ENCODE measurements at places on chromosomes 7 and 10. TPM values are rescaled to one million over a fixed set of nuclear protein-coding genes. Genes with fewer than 3 reads are reported as not detected.
A peak's percentile ranks its signal among the peaks of the same experiment; 100 is the strongest.

The MYPN gene
- total RNA-seq = not detected

The ACSM6 gene
- not detected for total RNA-seq

DNA sequence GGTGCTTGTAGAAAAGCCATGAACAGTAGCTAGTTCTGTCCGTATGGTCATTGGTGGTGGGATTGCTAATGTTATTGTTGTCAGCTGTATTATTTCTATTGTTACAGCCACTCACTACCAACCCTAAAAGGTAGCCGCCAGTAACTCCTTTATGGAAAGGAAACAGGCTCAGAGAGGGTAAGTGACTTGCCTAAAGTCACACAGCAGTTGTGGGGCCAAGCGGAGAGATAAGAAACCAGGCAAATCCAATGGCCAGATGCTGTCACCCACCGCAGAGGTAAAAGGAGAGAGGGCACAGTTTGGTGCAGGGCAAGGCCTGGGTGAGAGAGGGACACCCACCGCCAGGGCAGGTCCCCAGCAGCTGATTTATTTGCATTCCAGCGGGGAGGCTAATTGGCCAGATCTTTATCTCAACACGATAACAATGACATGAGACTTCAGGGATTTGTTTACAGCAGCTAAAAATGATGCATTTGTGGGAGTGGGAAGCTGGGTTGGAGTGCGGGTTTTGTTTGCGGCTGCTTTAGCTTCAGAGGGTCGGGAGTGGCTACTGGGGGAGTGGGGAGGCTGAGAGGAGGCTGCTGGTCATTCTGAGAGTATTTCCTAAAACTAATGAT is 8.6 kb upstream of the NKX2-3 start:
- DNase-seq = peak; percentile 74
- peaks cover 24% of the 10 kb centered on the region for H3K4me1 ChIP-seq
- peak overlapping the region; percentile 80 for H3K4me3 ChIP-seq
- H3K27ac ChIP-seq = no peak overlapping the region
- H3K27me3 ChIP-seq = peaks cover 100% of the 10 kb centered on the region
- no peaks in the 10 kb centered on the region for H3K36me3 ChIP-seq

DNA sequence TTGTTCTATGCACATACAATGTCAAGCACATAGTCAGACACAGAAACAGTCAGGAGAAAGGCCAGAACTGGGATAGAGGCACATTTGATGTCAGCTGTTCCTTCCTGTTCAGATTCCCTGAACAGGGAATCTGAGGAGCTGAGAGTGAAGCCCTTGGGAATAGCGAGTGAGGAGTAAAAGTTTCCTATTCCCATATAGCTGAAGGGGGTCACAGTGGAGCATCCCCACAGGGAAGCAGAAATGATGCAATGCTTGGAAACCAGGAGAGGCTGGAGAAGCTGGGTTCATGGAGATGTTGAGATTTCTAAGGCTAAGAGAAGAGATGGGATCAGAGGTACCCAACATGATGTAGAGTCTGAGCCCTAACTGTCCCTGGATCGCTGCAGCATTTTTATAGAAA is 11.3 kb upstream of the PRXL2A start:
- H3K27ac ChIP-seq = no peak overlapping the region
- H3K27me3 ChIP-seq = no peaks in the 10 kb centered on the region
- DNase-seq = no peak
- no peak overlapping the region for H3K4me3 ChIP-seq

DNA sequence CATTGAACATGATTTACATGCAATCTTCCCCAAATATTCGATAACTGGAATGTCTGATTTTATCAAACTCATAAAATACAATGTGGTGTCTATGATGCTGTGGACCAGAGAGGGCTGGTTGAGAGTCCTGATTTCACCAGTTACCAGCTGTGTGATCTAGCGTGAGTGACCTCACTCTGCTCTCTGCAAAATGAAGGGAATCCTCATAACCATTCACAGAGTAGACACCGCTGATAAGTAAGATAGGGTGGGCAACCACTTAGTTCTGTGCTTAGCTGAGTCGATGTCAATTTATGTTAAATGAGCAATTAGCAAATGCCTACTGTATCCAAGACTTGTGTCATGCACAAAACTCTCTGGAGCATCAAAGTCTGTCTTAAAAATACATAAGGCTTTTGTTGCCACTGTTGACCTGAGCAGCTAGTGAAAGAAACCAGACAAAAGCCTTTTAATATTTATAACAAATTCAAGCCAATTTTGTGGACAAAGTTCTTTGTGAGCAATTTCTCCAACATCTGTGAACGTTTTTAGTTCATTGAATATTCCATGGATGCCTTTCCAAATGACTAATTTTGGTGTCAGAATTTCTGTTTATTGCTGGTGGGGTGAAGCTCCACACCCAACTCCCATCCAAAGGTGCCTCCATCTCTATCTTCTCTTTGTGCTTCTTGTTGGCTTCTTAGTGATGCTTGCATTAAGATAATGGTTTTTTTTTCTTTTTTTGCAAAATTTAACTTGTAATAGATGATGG is 314.2 kb downstream of the ADRA2A start:
- no peaks in the 10 kb centered on the region for H3K4me1 ChIP-seq
- H3K27ac ChIP-seq = no peak overlapping the region
- no peak overlapping the region for H3K4me3 ChIP-seq
- DNase-seq = no peak
- no peaks in the 10 kb centered on the region for H3K27me3 ChIP-seq

- H3K4me3 ChIP-seq = no peak overlapping the region
- H3K36me3 ChIP-seq = no peaks in the 10 kb centered on the region
- no peak overlapping the region for H3K27ac ChIP-seq
- DNase-seq = no peak
- peaks cover 9% of the 10 kb centered on the region for H3K4me1 ChIP-seq
- H3K27me3 ChIP-seq = no peaks in the 10 kb centered on the region
Observed at GRCh38 chr10:63763744-63764143, 242.5 kb downstream of the REEP3 start.

DNA sequence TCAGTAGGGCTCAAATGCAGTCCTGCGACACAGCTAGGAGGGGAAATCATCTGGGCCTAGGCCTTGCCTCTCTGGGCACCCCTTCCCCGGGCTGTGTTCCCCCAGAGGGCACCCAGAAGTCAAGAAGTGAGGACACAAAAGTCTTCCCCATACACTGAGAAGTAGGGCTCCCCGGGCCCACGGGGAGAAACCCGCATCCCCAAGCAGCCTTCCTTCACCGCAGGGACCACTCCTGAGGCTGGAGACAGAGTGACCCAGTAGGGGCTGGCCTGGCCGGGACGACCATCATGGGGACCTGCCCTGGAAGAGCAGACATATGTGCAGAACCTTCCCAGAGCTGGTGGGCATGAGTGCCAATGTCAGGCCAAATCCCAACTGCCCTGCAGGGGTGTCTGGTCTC is 163.5 kb downstream of the GFRA1 start:
- H3K27ac ChIP-seq = no peak overlapping the region
- H3K4me3 ChIP-seq = no peak overlapping the region
- H3K27me3 ChIP-seq = no peaks in the 10 kb centered on the region
- DNase-seq = no peak

- H3K27ac ChIP-seq = no peak overlapping the region
- H3K36me3 ChIP-seq = no peaks in the 10 kb centered on the region
- no peak for DNase-seq
- no peak overlapping the region for H3K4me3 ChIP-seq
- H3K4me1 ChIP-seq = peaks cover 16% of the 10 kb centered on the region
Observed at GRCh38 chr10:49300140-49300974, 1.4 kb downstream of the C10orf71 start.

GRCh38 chr10:46514431-46514861 is 42.0 kb downstream of the GPRIN2 start:
- H3K4me3 ChIP-seq = no peak overlapping the region
- DNase-seq = peak; percentile 46
- H3K36me3 ChIP-seq = no peaks in the 10 kb centered on the region
- no peak overlapping the region for H3K27ac ChIP-seq
- H3K4me1 ChIP-seq = no peaks in the 10 kb centered on the region

DNA sequence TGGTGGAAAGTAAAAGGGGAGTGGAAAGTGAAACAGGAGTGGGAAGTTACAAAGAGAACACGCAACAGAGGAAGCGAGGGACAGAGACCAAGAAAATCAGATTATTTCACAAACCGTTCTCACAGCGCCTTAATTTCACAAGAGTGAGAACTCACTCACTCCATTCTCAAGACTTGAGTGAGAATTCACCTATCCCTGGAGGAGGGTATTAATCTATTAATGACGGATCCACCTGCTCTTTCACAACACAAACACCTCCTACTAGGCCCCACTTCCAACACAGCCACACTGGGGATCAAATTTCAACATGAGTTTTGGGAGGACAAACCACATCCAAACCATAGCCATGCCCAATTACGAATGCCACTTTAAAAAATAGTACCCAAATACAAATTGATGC is 297.6 kb downstream of the GPAM start:
- H3K4me1 ChIP-seq = peaks cover 4% of the 10 kb centered on the region
- no peaks in the 10 kb centered on the region for H3K27me3 ChIP-seq
- no peak overlapping the region for H3K4me3 ChIP-seq
